ENCODE measurements at places on chromosomes 7 and 10. TPM values are rescaled to one million over a fixed set of nuclear protein-coding genes. Genes with fewer than 3 reads are reported as not detected.

AKR1C4 gene
- 0.07 TPM for polyA plus RNA-seq

NUTM2E gene
- not detected for polyA plus RNA-seq

TYW1B gene
- polyA plus RNA-seq: 2.1 TPM

ASB10 gene
- not detected for polyA plus RNA-seq

CCT6A gene
- 80.4 TPM for polyA plus RNA-seq

CNPY1 gene
- polyA plus RNA-seq: not detected

NAT16 gene
- 3.6 TPM for polyA plus RNA-seq

HILPDA gene
- polyA plus RNA-seq: 5.4 TPM

CFAP58 gene
- 0.19 TPM for polyA plus RNA-seq

SUN3 gene
- not detected for polyA plus RNA-seq

CYP3A7 gene
- 0.11 TPM for polyA plus RNA-seq

ANLN gene
- polyA plus RNA-seq: 0.19 TPM

FGF8 gene
- not detected for polyA plus RNA-seq

RNF148 gene
- 0.34 TPM for polyA plus RNA-seq

EN2 gene
- polyA plus RNA-seq: not detected

TAS2R41 gene
- polyA plus RNA-seq: not detected

FKBP6 gene
- polyA plus RNA-seq: 0.05 TPM

HMX3 gene
- not detected for polyA plus RNA-seq

CHCHD1 gene
- 31.7 TPM for polyA plus RNA-seq

ANXA8L1 gene
- polyA plus RNA-seq: 0.12 TPM

GATA3 gene
- polyA plus RNA-seq: 0.14 TPM

GPER1 gene
- polyA plus RNA-seq: 1.7 TPM

ZNF25 gene
- polyA plus RNA-seq: 3.6 TPM

BTBD16 gene
- polyA plus RNA-seq: 0.34 TPM

GIMAP4 gene
- 7.1 TPM for polyA plus RNA-seq

ALOX5 gene
- polyA plus RNA-seq: 26.0 TPM

ATG9B gene
- polyA plus RNA-seq: 1.5 TPM

FANK1 gene
- polyA plus RNA-seq: 13.2 TPM

ZNF212 gene
- polyA plus RNA-seq: 13.7 TPM

VPS37D gene
- 8.2 TPM for polyA plus RNA-seq

VWDE gene
- 2.5 TPM for polyA plus RNA-seq

ITGA8 gene
- 1.1 TPM for polyA plus RNA-seq

CASTOR2 gene
- 6.0 TPM for polyA plus RNA-seq

CPXM2 gene
- 1.2 TPM for polyA plus RNA-seq

CISD1 gene
- 3.2 TPM for polyA plus RNA-seq

HTR7 gene
- 0.05 TPM for polyA plus RNA-seq

EVX1 gene
- polyA plus RNA-seq: 0.05 TPM

IL2RA gene
- 0.11 TPM for polyA plus RNA-seq

PDGFA gene
- polyA plus RNA-seq: 53.3 TPM

GRID2IP gene
- 0.57 TPM for polyA plus RNA-seq

VAX1 gene
- not detected for polyA plus RNA-seq

HOXA6 gene
- not detected for polyA plus RNA-seq

ERVW-1 gene
- not detected for polyA plus RNA-seq

PODXL gene
- polyA plus RNA-seq: 26.3 TPM

TBC1D12 gene
- polyA plus RNA-seq: 5.4 TPM

ZNF722 gene
- not detected for polyA plus RNA-seq

TRIL gene
- polyA plus RNA-seq: 0.19 TPM

C10orf105 gene
- polyA plus RNA-seq: 0.14 TPM

FGFR2 gene
- polyA plus RNA-seq: 23.8 TPM

SPDYE1 gene
- polyA plus RNA-seq: not detected

CAMK2G gene
- polyA plus RNA-seq: 18.4 TPM

All from pancreas (tissue), 10 donors.